ENCODE measurements at places on chromosomes 2 and 18. TPM values are rescaled to one million over a fixed set of nuclear protein-coding genes. Genes with fewer than 3 reads are reported as not detected.

DNA sequence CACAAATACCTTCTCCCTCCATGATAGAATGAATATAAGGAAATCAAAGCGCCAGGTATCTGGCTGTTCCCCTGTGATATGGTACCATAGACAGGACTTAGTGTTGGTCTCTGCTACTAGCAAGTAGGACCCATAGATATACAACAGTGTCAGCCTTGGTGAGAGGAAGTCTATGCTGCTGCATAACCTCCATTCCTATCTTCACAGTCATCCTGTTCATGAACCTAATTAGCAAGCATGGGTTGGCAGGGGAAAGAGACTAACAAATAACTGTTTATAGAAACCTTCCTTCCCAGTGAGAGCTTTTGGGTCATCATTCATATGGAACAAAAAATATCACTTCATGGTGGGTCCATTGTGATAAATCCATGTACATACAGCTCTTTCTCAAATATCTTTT is 188.9 kb upstream of the FAM98A start:
- DNase-seq: no peak
- H3K4me3 ChIP-seq: no peak overlapping the region
- no peaks in the 10 kb centered on the region for H3K27me3 ChIP-seq

GRCh38 chr2:145622285-145622684 is 1102.4 kb upstream of the ZEB2 start:
- H3K4me1 ChIP-seq: no peaks in the 10 kb centered on the region
- no peak overlapping the region for H3K4me3 ChIP-seq
- H3K36me3 ChIP-seq: no peaks in the 10 kb centered on the region
- no peak for DNase-seq
- H3K27ac ChIP-seq: no peak overlapping the region
- H3K27me3 ChIP-seq: no peaks in the 10 kb centered on the region

CTLA4 gene
- total RNA-seq: not detected

NDC80 gene
- total RNA-seq: 5.0 TPM

TEKT4 gene
- total RNA-seq: not detected
